IMR-90 (cell line): ENCODE measurements at places on chromosomes 12 and 14.

DNA sequence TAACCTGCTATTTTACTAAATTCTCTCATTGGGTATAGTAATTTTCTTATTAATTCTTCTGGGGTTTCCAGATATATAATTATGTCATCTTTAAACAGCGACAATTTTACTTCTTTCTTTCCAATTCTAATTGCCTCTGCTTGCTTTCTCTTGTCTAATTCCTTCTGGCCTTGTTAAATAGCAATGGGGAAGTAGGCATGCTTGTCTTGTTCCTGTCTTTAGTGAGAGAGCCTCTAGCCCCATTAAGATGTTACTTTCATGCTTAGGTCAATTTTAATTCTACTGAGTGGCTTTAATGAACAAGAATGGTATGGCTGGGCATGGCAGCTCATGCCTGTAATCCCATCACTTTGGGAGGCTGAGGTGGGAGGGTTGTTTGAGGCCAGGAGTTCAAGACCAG lies 31.7 kb downstream of the LRTM2 start:
- DNase-seq = no peak

- DNase-seq = no peak
Observed at GRCh38 chr12:67444542-67444941, 175.4 kb downstream of the CAND1 start.

GRCh38 chr14:68162887-68163286 lies 343.3 kb downstream of the RAD51B start:
- DNase-seq = no peak

DNA sequence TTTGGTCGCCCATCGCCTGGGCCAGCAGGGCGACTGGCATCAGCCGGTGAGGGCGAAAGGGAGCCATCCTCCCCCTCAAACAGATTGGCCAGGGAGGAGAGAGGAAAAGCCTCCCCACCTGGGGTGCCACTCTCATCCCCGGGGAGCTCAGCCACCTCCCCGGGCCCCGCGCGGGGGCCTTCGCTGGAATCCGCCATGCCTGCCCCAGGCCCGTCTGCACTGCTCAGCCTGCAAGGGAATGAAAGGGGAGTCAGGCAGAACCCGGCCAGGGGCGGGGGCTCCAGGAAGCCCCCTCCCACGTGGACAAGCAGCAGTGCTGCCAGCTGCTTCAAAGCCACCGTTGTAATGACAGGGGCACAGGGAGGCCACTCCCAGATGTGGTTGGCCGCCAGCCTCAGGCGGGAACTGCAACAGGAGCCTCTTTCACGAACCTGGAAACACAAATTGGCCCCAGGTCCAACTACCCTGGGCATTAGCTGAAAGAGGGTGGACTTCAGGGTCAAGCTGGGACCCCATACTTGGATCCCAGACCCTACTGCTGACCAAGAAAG lies 18.5 kb downstream of the TRPV4 start:
- DNase-seq = no peak

DNA sequence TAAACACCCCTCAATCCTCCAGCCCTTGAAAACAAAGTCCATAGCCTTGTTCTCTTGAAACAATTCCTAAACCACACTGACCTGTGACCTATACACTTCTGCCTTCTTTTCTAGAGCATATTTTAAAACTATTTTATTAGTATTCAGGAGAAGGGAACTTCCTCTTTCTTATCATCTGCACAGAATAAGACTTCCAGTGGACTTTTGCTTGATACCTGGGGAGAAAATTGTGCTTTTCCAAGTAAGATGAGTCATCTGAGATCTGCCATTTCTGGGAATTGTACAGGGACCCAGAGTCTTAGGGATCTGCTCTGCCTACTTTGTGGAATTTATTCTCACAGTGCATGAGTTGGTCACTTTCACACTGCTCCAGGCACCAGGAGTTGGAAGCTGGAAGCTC lies 10.5 kb upstream of the WNT5B start:
- DNase-seq = peak; percentile 26

DNA sequence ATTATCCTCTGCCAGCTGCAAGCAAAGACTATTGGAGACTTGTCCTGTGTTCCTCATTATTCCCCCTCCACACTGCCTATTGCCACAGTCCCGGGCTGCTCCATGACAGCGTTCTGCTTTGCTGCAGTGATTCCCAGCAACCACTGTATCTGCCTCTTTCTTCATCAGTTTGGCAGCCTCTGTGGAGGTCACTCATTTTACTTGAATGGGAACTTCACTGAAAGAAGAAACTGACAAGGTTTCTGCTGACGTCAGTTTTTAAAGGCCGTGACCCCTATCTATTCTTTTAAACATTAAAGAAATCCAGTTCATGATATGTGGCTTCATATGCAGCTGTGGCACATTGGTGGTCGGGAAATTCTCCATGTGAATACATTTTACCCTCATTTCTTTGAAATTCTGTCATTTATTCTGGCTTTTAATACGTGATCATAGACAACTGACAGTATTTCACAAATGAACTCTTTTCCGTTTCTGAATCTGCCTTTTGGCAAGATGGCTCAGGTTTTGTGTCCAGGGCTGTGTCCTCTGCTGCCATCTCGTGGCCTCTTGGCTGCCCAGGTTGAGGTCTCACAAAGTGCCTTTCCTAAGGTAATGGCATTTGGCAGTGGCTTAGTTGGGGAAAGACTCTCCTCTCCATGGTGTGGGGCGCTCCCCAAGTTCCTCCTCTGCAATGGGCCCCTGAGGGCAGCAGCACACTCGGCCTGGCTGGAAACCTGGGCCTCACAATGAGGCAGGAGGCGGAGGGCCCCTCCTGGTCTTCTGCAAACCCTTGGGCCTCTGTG lies 5.8 kb downstream of the TMEM253 start:
- peak; percentile 68 for DNase-seq

DNA sequence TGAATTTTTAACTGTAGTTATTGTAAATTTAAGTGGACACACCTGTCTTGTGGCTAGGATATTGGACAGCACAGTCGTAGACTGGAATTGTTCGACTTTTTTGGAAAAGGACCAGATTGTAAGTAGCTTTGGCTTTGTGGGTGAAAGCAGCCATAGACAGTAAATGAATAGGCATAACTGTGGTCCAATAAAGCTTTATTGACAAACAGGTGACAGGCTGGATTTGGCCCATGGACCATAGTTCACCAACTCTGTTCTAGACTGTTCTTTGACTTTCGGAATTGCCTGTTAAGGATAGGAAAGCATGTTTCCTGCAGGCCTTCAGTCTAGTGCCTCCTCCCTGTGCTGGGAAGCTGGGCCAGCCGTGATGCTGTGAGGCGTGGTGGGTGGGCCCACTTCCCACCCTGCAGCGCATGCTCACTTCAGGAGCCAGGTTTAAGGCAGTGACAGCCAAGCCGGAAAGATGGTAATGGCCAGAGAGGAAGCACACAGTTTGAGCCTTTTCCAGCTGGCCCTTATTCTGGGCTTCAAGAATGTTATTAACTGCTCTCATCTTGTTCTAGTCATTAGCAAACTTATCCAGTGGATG lies 51.8 kb downstream of the PPP2R5C start:
- DNase-seq = no peak

GRCh38 chr14:99275222-99275584 lies 3.2 kb upstream of the BCL11B start:
- no peak for DNase-seq

GRCh38 chr12:5592310-5592709 lies 160.4 kb downstream of the NTF3 start:
- DNase-seq = no peak

GRCh38 chr12:132342251-132343227 lies 13.2 kb upstream of the GALNT9 start:
- DNase-seq = no peak

- DNase-seq = peak; percentile 19
Observed at GRCh38 chr12:19507823-19508222, 68.5 kb downstream of the AEBP2 start.

GRCh38 chr12:76790564-76791552 lies 26.9 kb downstream of the ZDHHC17 start:
- peak; percentile 37 for DNase-seq

DNA sequence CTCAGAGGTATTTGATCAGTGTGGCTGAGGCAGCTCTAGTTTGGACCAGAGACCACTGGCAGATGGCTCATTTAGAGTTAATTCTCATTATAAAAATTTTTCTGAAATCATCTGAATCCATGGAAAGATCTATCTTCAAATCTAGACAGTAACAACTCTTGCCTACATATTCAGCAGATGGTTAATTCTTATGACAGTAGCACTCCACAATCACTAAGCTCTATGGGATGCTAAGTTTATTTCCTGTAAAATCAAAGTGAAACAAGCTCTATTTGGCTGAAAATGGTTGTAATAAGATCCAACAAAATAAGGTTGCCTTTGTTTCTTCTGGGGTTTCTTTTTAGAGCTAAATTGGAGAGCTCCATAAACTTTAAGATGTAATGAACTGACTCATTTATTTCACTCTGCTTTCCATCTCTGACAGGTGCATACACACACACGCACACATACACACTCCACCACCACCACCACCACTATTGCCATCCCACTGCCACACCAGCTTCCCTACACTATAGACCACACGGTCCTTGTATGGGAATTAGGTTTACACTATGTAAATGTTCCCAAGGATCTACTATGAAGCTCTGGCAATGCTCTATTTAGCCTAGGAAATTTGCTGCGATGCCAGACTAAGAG lies 293.1 kb downstream of the RPAP3 start:
- no peak for DNase-seq

- no peak for DNase-seq
Observed at GRCh38 chr12:129298921-129299320, 445.6 kb downstream of the GLT1D1 start.

DNA sequence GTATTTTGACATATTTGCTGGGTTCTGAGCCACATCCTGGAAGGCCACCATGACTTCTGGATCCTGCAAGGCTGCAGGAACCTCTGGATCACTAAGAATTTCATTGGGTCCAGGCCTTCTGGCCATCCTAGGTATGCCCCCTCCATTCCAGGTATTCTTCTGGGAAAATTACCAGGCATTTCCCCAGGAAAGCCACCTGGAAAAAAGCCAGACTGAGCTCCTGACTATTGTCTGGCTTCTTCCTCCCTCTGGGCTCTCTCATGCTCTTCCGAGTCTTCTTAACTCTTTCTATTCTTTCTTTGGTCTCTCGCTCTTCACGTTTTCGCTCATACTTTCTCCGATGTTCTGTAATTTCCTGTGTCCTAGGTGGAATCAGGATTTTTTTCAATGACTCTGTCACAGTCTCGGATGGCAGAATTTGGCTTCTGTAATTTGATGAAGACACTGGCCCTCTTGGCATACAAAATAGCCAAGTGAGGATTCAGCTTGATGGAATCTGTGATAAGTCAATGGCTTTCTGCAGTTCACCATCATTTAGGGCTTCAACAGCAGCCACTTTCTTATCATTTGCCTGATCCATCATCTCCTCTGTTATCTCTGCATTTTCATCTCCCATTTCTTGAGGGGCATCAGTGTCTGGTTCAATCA lies 42.6 kb downstream of the ATP23 start:
- DNase-seq = no peak

- peak; percentile 16 for DNase-seq
Observed at GRCh38 chr12:45893240-45893639, 97.1 kb downstream of the SCAF11 start.

- no peak for DNase-seq
Observed at GRCh38 chr12:563250-563781, 99.9 kb downstream of the NINJ2 start.

DNA sequence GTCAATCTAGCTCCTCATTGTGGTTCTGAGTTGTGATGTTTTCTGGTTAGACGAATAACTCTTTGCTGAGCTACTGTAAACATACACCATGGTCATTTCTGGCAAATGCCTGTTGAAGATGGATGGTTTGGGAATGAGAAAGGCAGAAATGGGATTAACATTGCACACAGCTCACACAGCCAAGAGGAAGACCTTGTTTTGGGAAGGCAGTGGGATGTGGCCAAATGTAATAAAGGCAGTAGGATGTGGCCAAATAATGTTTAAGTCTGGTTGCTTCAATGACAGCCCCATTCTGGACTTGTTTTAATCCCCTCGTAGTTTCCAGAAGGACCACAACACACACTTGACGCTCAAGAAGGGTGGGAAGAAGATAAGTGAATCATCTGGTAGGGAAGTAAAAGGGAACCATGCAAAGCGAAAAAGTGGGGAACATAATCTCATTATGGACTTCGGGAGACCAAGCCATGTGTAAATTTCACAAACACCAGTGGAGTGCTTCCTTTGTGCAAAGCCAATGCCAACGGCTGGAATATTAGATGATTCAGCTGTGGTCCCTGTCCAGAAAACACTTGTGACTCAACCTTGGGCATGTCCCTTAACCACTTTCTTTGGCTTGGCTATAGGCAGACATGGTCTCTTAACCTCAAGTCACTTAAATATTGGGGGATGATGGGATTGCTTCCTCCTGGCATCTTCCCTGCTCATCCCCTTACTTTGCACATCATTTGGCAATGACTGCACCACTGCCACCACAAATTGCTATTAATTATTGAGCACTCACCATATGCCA lies 284.4 kb upstream of the CRY1 start:
- no peak for DNase-seq

DNA sequence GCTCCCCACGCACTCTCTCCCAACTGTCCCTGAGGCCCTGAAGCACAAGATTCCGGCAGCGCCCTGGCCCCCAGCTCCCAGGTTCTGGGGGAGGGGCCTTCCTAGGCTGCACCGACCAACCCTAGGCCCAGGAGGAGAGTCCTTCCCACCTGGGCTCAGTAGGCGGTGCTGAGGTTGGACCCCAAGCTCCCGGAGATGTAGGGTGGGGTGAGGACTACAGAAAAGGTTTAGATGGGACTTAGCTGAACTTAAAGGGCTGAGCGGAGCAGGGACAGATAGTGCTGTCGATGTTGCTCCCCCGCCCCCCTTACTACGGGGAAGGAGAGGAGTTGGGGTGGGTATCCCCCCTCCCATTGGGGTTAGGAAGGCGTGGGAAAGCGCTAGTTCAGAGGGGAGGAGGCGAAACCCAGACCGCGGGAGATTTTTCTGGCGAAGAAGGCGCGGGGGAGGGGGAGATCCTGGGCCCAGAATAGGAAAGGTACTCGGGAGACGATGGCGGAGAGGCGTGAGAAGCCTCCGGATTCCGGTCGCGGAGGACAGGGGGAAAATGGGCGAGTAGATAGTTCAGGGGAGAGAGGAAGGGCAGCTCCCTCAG lies 4.2 kb upstream of the BAZ2A start:
- DNase-seq = no peak

- no peak for DNase-seq
Observed at GRCh38 chr14:96581026-96581425, 78.8 kb downstream of the PAPOLA start.

DNA sequence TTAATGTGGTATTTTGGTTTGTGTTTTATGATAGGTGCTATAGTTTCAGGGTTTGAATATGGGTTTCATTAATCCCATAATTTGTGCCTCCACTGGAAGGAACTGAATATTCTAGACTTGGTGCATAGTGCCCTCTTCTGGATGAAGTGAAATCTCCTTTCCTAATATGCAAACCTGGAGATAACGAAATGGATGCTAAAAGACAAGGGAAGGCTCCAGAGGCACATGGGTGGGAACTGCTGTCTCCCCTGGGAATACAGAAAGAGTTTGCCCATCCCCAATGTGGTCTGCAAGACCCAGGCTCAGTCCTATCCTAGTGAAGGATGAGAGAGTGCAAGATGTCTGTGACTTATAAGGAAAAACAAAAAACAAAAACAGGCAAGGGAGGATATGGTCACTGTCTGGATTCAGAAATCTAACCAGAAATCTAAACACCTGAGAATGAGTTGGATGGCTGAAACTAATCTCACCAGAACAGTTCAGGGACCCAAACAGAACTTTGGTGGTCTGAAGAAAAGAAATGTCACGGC lies 142.3 kb upstream of the TMPO start:
- DNase-seq = peak; percentile 51
